ENCODE measurements at places on chromosomes 4 and X.

GRCh38 chr4:181061787-181062186 lies 1181.4 kb upstream of the TENM3 start:
- DNase-seq, result peak; percentile 13

- DNase-seq, result no peak
Observed at GRCh38 chrX:18537068-18537467, 111.7 kb downstream of the CDKL5 start.

GRCh38 chrX:127038065-127038464 lies 218.5 kb downstream of the PRR32 start:
- DNase-seq, result peak; percentile 2

DNA sequence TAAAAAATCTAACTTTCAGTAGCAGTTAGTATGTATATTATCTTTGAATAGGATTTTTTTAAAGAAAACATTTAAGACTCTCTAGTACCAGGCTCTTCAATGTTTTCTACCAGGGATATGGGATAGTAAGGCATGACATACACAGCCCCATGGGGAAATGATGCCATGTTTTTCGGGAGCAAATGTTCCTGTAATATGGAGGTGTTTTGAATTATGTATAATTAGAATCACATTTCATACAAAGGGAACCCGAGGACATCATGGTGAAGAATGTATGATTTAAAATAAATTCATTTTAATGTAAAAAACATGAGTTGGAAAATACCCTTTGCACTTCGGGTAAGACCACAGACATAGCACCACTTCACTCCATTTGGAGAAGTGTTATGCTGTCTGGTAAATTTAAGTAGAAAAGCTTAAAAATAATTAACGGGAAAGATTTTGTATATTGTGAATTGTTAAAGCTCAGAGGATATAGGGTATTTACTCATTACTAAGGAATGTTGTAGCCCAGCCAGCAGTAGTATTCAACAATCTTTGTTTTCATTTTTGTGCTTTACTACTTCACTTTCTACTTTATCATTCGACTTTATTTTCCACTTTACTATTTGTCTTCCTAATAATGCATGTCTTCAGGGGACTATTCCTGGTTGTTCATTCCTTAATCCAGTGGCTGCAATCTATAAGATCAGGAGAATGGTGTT lies 2050.7 kb downstream of the ARAP2 start:
- DNase-seq, result no peak

- no peak for DNase-seq
Observed at GRCh38 chr4:52862639-52863161, 583 bp downstream of the RASL11B start.

DNA sequence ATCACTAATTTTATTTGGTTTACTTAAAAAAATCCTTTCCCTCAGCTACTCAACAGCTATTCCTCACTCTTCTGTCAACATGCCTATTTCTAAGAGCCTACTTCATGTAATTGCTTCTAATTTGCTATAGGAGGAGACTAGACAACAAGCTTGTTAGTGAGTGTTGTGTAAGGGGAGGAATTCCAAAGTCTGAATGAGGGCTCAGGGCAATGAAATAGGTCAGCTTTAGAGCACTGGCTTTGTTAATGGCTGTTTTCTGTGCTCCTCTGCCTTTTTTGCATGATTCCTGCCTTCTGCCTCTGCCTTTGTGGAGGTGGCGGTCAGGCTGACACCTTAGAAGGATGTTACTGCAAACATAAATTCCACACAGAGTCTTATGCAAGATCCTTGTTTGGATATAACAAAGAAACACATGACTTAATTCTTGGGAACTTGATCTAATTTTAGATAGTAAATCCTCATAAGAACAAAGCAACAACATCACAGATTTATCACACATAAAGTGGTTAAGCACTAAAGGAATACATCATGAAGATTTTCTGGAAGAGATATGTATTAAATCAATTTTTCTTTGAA lies 15.0 kb upstream of the PAGE1 start:
- no peak for DNase-seq

GRCh38 chr4:132214519-132214918 lies 934.6 kb upstream of the PCDH10 start:
- no peak for DNase-seq

DNA sequence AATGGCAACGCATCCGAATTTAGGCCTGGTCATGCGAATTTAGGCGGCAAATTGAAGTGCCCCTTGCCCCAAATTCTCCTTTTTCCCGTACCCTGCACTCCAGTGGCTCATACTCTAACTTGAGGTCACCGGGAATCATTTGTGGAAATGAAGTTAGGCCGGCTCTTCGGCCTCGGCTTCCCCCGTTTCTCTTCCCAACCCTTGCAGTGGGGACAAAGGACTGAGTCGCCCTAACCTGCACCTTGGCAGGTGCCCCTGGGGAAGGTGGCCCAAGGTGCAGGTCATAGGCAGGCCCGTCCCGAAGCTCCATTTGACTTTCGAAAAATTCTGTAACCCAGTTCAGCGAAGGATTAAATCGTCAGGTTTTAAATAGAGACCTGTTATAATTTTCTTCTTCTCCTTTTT lies 811 bp downstream of the SRD5A3 start:
- DNase-seq, result peak; percentile 28

DNA sequence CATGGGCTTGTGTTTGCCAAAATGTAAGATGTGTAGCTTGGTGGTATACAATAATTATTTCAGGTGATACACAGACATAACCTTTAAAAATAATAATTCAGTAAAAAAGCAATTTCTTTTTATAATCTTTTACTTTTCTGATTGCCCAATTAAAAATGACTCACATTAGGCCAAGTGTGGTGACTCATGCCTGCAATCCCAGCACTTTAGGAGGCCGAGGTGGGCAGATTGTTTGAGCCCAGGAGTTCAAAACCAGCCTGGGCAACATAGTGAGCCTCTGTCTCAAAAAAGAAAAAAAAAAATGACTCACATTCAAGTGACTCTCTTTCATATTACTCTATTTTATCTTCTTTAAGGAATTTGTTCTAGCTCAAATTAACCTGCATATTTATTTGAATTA lies 449.4 kb upstream of the HTR2C start:
- no peak for DNase-seq

DNA sequence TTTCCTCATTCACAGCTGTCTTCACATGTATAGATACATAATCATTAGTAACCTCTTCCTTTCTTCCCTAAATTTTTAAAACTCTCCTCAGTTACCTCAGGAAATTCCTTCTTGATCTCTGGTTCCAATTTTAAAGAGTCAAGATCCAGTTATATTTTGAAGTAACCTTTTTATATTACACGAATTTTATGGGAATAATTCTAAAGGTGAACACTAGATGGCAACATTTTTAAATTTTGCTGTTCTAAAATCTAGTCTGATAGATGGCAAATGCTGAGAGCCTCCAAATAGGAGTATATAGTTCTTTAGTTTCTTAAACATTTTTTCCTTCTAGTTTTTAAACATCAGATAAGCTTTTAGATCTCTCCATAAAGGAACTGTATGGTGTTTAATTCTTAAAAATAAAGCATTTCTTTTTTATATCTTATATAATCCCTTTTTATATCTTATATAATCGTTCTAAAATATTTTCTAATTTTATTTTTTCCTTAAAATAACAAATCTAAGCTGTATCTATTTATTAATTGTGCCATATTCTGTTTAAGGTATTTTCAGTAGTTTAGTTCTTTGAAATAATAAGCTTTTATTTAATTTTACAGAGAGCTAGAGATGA lies 37.9 kb upstream of the PAPSS1 start:
- no peak for DNase-seq

DNA sequence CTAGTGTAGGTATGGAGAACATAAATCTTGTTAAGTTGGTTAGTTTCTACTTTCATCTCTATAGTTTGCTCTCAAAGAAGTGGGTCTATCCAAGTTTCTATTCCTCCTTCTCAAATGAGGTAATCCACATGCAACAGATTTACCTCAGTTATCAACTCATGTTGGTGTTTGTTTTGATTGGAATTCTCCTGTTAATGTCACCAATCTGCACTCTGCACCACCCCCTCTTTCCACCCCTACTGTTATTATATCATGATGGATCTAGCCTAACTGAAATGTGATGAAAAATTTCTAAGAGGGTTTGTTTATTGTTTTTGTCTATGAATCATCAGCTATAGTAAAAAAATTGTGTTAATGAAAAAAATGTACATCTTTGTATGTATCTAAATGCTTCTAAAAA lies 66.1 kb downstream of the AGTR2 start:
- DNase-seq, result no peak

DNA sequence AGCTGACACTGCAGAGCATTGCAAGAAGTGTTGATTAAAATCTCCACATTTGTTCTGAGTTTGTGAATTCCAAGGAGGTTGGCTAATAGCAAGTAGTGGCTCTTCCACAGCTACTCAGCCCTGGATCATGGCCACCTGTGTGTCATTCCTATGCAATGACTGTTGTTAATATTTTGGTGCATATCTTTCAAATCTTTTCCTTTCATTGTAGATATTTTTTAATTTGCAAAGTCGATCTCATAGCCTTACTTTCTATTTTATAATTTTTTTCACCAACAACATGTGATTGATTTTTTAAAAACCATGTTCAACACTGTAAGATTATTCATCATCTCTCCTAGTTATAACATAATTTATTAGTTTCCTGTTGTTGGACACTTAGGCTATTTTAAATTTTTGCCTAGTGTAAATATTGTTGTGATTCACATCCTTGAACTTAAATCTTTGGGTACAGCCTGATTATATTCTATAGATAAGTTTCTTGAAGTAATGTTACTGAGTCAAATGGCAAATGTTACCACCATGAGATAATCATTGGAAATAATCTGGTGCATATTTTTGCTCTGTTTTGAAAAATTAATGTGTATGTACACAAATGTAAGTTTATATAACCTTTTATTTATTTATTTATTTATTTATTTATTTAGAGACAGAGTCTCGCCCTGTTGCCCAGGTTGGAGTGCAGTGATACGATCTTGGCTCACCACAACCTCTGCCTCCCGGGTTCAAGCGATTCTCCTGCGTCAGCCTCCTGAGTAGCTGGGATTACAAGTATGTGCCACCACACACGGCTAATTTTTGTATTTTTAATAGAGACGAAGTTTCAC lies 17.1 kb upstream of the ARHGAP10 start:
- peak; percentile 21 for DNase-seq

DNA sequence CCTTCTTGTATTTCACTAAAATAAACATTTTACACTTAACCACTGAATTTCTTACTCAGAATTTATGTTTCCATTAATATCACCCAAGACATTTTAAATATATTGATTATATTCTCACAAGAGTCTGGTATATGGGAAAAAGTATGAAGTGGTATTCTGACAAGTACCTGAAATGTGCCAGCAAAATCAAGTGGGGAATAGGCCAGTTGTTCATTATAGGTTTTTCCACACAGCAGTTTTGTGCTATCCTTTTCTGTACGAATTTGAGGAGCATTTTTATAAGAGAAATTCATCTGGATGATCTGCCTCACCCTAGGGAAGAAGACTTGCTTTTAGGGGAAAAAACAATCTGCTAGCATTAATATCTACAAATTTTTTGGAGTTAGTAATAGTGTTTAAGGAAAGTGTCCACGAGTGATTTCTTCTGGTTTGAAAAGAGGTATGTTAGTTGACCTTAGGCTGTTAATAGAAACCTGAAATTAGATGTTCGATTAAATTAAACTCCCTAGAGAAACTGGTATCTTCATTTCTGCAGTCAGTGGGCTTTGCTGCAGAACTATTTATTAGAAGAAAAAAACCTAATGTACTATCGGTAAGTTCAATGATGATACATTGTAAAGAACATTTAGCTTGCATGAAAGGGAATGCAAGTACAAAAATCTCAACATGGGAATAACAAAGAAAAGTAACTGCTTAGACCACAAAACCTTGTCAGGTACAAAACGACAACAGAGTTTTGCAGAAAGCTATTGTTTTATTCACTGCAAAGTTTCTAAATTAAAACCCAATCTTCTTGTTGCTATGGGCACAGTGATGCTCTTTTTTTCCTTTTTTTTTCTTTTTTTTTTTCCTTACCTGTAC lies 1.8 kb downstream of the KLF3 start:
- no peak for DNase-seq
